ENCODE measurements at places on chromosomes 3 and 15.

- no peak for DNase-seq
Measured at GRCh38 chr3:177195242-177195991, 1.9 kb downstream of the TBL1XR1 start.

GRCh38 chr3:134315286-134316106 lies 58.8 kb downstream of the AMOTL2 start:
- no peak for DNase-seq

GRCh38 chr3:182989566-182989965 lies 9.2 kb upstream of the DCUN1D1 start:
- DNase-seq = no peak

- DNase-seq = no peak
Measured at GRCh38 chr3:70433091-70433490, 120.7 kb upstream of the MDFIC2 start.

- no peak for DNase-seq
Measured at GRCh38 chr15:63530235-63530634, 25.8 kb downstream of the USP3 start.

DNA sequence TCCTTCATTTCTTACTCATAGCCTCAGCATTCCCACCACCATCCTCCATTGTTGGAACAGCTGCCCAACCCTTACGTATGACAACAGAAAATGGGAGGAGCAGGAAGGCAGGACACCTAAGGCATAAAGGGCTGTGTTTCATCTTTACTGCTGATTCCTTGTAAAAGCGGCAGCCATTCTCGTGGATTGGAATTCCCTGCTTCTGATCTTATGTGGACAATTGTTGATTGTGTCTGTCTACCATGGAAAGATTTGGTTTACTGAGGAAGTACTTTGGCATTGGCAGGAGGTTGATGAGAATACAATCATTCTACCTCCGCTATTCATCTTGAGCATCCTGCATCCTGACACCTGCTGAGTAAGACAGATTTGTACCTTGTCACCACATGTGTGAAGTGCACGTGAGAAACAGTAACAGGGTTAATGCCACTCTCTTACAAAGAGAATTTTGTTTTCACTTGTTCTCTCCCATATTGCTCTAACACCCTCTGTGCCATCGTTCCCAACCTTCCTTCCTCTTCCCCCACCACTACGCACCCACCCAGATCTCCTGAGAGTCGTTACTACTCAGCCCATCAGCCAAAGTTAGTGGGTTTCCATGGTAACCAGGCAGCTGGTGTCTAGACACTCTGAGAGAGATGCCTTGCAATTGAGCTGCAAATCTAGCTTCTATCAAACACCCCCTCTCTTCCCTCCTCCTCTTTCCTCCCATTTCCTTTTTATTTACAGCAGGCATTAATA lies 75.7 kb downstream of the GAP43 start:
- DNase-seq = no peak

GRCh38 chr15:61275901-61276300 lies 46.8 kb upstream of the RORA start:
- no peak for DNase-seq

GRCh38 chr15:101028772-101029438 lies 109.7 kb downstream of the LRRK1 start:
- DNase-seq = no peak

Data from GM10248 (cell line).